ENCODE measurements at places on chromosomes 1 and 21.

DNA sequence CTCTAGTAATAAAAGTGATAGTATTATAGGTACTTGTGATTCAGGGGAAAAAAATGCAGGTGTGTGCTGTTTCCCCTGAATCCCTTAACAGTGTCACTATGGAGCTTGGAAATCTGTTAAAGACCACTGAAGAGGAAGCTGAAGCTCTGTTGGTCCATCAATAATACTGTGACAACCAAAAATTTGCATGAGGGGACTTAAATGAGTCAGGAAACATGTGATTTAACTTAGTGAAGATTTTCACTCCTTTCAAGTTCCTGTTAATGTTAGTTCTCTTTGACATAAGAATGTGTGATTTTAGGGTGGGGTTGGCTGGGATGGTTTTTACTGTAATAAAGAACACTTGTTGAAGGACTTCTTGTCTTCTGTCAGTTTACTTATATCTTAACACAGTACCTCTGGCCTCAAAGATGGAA is 32.0 kb downstream of the VANGL2 start:
- no peak for DNase-seq

- DNase-seq = no peak
These were observed 252.9 kb upstream of the NR5A2 start for GRCh38 chr1:199774433-199775089.

- DNase-seq = no peak
These were observed 45.9 kb downstream of the CLEC20A start for GRCh38 chr1:178450871-178451270.

GRCh38 chr1:214847071-214847810 is 235.3 kb upstream of the KCNK2 start:
- DNase-seq = no peak

DNA sequence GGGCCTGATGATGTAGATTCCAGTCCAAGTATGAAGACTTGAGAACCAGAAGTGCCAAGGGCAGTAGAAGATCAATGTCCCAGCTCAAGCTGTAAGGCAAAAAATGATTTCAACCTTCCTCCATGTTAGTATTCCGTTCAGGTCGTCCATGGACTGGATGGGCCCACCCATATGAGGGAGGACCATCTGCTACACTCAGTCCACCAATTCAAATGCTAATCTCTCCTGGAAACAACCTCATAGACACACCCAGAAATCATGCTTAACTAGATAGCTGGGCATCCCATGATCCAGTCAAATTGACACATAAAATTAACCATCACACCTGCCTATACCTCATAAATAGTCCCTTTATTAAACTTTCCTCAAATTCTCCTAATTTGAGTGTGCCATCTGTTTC is 73.3 kb upstream of the NFASC start:
- DNase-seq = no peak

GRCh38 chr1:244820131-244820530 is 15.3 kb upstream of the COX20 start:
- no peak for DNase-seq

DNA sequence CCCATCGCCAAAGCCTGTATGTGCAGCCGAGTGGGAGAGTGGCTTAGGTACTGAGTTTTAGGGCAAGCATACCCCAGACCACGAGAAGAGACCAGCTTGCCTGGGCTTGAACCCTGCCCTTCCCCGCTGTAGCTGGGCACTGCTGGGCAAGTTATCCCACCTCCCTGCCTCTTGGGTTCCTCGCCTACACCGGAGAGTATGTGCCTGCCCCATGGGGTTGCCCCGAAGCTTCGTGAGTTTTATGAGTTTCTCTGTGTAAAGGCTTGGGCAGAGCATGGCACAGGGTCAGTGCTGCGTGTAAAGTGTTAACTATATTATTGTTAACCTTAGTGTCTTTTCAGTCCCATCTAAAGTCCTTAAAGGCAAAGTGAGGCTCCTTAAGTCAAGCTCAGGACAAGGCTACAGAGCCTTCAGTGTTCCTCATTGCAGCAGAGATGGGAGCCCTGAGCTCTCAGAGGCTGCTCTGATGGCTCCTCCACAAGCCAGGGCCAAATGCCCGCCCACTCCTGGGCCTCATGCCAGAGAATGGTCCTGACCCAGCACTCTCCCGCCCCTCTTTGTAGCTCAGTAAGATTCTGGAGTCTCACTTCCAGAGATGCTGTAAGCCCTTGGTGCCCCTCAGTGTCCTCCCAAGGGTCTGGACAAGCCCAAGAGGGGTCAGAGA is 37.0 kb upstream of the KCNA10 start:
- no peak for DNase-seq

DNA sequence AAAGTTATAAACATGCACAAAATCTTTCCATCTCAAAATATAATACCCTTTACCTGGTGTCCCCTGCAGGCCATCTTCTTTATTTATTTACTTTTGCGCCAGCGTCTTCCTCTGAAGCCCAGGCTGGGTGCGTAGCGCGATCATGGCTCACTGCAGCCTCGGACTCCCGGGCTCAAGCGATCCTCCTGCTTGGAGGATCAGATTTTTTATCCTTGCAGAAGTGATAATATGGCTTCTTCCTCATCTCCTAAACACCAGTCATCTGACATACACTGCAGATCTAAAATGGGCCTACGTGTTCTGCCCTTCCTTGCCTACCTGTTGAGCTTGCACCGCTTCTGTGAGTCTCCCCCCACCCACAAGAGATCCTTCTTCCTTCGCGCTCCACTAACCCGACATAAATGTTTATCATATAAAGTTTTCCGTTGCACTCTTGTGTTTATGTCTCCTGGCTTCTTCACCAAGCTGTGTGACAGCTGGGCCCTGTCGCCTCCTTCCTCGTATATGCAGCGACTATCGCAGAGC is 506 bp upstream of the SRP9 start:
- DNase-seq = peak; percentile 49

DNA sequence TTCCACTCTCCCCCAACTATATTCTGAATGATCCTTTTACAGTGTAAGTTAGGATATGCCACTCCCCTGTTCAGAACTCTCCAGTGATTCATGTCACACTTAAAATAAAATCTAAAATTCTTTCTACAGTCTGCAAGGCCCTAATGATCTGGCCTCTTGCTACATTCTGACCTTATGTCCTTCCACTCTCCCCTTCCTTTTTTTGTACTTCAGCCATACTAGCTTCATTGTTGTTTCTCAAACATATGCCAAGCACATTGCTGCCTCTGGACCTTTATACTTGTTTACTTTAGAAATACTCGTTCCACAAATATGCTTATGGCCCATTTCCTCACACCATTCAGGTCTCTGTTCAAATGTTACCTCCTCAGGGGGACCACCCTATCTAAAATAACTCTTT is 14.8 kb upstream of the PSMA5 start:
- no peak for DNase-seq

DNA sequence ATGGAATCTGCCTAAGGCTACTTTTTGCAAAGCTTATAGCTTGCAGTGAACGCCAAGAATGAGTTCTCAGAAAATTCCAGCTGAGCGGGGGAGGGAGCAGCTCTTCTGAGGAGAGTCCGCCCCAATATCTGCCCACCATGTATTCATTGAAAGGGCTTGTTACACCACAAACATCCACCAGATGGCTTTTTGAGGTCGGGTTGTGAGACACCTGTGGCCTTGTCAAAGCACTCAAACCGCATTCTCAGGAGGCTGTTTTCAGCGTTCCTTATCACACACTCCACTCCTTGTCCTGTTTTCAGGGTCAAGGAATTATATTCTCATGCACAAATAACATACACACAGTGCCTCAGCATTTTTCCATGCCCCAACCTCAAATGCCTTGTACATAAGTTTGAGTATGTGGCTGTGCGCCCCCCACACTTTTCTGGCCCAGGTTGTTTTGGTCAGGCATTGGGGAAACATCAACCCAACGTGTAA is 3.9 kb upstream of the C4BPB start:
- peak; percentile 35 for DNase-seq

DNA sequence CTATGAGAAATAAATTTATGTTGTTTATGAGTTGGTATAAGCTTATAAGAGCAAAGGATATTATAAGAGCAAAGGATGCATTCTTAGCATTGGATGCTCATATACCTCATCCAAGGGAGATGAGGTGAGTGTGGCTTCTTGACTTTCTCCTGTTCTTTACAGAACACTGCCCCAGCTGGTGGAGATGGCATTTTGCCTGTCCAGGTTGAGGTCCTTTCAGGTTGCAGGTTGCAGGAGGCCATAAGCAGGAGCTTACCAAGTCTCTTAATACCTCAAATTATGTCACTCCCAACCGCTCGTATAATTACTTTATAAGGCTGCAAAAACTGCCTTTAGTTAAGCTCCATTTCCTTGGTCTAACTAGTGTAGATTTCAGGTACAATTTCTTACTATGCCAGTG is 66.7 kb downstream of the RPE65 start:
- no peak for DNase-seq

DNA sequence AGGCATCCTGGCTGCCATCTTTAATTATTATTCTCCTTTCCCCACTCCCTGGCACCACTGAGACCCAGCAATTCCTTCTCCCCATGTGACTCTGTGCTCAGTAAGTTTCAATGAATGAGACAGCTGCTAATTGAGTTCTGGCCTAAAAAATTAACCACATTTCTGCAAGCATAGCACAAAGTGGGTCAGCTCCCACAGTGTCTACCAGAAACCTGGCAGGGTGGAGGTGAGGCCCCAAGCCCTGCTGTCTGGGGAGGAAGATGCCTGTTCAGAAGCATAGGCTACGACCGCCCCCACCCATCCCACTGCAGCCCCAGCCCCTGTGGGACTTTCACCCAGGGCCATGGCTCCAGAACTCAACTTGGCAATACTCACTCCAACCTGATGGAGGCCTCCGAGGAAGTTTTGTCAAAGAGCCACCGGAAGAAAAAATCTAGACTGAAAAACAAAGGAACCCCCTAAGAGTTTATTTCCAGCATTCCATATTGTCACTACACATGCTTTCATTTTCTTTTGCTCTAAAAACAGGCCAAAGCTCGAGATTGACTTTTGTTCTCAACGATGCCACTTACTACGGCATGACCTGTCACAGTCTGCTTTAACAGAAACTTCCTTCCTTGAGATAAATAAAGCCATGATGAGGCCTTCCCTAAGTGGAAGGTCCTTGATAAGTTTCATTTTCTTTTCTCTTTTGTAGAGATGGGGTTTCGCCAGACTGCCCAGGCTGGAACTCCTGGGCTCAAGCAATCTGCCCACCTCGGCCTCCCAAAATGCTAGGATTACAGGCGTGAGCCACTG is 26.5 kb downstream of the TMEM63A start:
- no peak for DNase-seq

- DNase-seq = no peak
These were observed 187.1 kb downstream of the CDC42BPA start for GRCh38 chr1:227131193-227131592.

GRCh38 chr1:53327182-53327913 is 522 bp downstream of the LRP8 start:
- peak; percentile 34 for DNase-seq

DNA sequence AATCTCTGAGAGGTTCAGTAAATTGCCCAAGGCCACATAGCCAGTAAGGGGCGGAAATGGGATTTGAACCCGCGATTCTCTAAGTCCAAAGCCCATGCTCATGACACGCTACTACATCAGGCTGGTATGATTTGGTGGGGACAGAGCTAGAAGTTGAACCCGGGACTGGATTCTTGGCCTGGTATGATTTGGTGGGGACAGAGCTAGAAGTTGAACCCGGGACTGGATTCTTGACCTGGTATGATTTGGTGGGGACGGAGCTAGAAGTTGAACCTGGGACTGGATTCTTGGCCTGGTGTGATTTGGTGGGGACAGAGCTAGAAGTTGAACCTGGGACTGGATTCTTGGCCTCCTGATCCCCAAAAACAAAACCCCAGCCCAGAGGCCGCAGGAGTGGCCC is 23.0 kb downstream of the EPHB2 start:
- no peak for DNase-seq

DNA sequence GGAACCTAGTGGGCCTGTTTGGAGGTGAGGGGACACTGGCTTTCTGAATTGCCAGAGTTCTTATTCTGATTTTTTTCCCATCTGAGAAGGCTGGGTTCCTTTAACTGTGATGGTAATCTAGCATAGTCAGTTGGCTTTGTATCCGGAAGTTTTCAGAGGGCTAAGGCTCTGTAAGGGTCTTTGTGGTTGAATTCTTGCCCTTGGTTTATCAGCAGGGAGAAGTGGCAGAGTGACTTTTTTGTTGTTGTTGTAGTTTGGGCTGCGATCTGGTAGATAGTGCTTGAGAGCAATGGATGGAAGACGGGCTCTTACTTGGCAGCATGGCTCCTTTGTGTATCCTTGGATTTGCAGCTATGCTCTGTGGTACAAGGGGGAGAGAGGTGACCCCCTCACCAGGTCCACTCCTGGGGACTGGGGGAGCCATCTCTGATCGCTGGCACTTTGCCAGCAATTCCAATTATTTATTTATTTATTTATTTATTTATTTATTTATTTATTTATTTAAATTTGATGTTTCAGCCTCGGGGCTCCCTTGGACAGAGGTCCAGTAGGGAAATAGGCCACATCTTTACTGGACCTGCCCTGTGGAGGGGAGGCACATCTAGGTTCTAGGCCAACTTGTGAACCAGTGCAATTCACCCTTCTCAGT is 18.5 kb downstream of the TCP10L start:
- no peak for DNase-seq

DNA sequence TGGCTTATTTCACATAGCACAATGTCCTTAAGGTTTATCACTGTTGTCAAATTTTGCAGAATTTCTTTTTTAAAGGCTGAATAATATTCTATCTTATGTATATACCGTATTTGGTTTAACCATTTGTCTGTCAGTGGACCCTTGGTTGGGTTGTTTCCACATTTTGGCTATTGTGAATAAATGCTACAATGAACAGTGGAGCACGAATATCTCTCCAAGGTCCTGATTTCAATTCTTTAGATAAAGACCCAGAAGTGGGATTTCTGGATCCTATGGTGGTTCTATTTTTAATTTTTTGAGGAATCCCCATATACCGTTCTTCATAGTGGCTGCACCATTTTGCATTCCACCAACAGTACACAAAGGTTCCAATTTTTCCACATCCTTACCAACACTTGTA is 5.8 kb upstream of the ZBTB17 start:
- DNase-seq = no peak

GRCh38 chr1:24659993-24660665 is 17.0 kb downstream of the SRRM1 start:
- DNase-seq = no peak

- DNase-seq = peak; percentile 100
These were observed at the start of gene FOXJ3 for GRCh38 chr1:42335050-42335808. Gene FOXJ3 (minus strand): TSS chr1:42335235. CDS start chr1:42311093, 24,142 bp downstream.

DNA sequence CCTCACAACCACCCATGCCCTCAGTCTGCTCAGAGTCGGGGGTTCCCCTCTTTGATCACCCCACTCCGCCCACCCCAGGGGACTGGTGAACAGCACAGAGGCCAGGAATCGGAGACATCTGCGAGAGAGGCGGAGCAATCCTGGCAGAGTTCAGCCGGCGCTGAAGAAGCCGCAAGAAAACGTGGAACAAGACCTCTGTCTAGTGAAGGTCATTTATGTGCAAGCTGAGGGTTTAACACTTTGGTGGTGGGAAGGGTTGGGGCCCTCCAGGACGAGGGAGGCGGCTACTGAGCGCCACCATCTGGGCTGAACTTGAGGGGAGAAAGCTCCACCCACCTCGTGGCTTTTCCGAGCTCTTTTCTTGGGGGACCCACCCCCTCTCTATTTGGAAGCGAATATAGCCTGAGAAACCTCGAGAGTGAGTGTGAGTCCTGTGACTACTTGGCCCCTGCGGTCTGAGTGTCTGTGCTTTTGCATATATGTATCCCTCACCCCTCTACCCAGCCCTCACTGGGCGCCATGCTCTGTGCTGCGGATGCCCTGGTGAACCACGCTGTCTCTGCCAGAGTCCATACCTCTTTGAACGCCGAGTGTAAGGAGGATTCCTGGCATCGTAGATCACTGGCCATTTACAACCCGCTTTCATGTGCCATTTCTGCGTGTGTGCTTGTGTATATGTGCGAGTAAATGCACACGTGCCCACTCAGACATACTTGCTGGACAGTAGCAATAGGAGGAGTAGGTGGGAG is 1.2 kb upstream of the EPHA10 start:
- DNase-seq = no peak
